Stimulated activated CD4-positive, alpha-beta T cell treated with anti-CD3 and anti-CD28 coated beads, Interleukin-1b, Interleukin-23, amount 100 ng/mL, for 24 hours (primary cell): ENCODE measurements at places on chromosomes 2 and 18.

DNA sequence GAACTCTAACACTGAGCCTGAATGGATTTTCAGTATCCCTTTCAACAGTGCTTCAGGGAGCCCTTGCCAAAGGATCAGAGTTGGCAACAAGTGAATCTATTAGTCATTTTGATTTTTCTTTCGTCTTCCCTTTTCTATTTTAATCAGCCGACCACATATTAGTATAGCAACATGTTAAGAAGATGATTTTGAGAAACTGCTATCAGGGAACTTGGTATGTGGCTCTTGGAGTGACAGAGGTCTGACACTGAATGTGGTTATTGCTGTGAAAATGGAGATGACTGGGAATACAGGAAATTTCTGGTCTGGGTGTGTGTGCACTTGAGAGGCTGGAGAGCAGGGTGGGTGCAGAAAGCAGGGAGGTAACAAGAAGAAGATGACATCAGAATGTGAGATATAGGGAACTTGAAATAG, 28.7 kb upstream of the IL1RL1 start:
- DNase-seq: no peak

- no peak for DNase-seq
These were observed 48.9 kb upstream of the IL1RL1 start for GRCh38 chr2:102262216-102263129.

DNA sequence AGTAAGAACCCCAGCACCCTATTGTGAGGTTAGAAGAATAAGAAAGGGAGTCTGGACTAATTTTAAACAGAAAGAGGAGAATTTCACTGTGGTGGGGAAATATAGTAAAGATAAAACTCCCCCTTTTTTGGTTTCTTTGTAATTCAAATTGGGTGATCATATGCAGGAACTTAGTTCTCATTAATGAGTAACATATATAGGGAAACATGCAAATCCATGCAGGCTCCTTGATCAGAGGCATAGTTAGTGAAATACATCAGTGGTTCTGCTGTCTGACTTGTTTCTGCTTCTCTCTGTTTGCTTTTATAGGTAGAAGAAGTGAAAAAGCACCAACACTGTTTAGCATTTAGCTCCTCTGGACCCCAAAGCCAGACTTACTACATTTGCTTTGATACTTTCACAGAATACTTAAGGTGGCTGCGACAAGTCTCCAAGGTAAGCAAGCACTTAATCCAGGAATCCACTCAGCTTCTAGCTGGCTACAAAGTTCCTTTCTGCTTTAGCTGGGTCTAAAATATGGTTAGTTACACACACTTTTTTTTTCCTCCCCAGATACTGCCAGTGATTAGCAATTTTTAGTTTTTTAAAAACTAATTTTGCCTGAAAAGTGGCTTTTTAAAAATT, 123.2 kb downstream of the PHLPP1 start:
- DNase-seq: no peak

GRCh38 chr18:23351521-23351920, 101.6 kb upstream of the RIOK3 start:
- DNase-seq: no peak

GRCh38 chr2:219405451-219405850, 12.7 kb upstream of the DES start:
- no peak for DNase-seq

DNA sequence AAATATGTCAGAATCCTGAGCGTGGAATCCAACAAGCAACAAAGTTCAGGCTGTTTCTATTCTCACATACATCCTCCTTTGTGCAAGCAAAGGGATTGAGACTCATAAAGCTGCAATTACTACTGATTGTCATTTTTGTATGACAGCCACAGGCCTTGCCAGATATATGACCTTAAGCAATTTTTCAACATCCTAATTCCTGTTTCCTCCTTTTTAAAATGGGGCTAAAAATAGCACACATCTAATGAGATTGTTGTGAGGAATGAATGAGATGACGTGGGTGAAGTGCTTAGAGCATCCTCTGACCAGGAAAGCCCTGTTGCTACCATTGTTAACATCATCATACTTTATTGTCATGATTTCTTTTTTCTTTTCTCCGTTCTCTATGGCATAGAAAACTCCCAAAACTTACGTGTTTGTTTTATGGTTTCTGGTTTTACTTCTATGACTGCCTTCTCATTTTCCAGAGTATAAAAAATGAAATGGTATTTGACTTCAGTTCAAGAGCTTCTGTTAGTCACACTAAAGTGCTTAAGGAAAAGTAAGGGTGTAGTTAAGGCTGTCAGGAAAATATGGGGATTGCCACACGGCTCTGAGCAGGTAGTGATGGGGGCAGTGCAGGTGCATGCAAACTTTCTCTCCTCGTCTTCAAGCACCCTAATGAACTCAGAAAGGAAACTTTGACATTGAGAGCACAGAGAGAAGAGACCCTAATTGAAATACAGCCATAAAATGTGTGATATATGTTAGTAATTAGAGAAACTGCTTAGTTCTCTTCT, 590.6 kb upstream of the NETO1 start:
- DNase-seq: no peak

GRCh38 chr2:129483366-129483765, 496.1 kb upstream of the RAB6C start:
- DNase-seq: no peak
